Hematopoietic multipotent progenitor cell treated with erythropoietin and hydrocortisone succinate and interleukin-3 and kit ligand, for 17 days (in vitro differentiated cells): ENCODE measurements at places on chromosomes 2 and 18.
A peak's percentile ranks its signal among the peaks of the same experiment; 100 is the strongest.

DNA sequence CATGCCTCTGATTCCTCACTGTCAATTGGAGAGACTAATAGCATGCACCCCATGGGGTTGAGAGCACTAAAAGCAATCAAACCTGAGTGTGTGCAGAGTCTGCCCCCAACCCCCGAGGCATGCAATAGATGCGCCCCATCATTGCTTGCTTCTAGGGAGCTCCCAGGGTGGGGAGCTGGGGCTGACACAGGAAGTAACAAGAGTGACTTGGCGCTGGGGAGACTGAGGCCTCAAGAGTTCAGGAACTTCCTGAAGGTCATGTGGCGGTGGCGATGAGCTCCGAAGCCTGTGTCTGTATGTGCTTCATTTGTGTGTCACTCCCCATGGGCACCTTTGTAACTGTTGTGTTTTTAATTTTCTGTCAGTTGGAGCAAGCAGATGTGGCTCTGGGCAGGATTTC is 61.2 kb downstream of the CTIF start:
- no peak for DNase-seq

- DNase-seq, result no peak
Observed at GRCh38 chr2:229297247-229297646, 26.2 kb upstream of the PID1 start.

DNA sequence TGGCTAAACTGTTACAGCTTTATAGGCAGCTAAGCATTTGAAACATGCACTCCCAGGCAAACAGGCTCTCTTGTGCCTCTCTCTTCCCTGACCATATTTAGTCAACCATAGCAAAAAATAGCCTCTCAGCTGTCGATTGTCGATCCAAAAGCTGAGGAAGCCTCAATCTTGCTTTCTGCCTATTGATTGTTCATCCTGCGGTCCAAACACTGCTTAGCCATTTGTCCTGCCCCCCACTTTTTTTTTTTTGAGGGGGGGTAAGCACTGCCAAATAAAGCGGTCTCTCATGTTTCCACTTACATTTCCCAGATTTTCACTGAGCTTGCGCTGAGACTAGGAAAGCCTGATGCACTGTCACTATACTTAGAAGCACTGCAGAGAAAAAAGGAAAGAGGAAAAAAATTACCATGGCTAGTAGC is 90.8 kb downstream of the MIB1 start:
- DNase-seq, result no peak

DNA sequence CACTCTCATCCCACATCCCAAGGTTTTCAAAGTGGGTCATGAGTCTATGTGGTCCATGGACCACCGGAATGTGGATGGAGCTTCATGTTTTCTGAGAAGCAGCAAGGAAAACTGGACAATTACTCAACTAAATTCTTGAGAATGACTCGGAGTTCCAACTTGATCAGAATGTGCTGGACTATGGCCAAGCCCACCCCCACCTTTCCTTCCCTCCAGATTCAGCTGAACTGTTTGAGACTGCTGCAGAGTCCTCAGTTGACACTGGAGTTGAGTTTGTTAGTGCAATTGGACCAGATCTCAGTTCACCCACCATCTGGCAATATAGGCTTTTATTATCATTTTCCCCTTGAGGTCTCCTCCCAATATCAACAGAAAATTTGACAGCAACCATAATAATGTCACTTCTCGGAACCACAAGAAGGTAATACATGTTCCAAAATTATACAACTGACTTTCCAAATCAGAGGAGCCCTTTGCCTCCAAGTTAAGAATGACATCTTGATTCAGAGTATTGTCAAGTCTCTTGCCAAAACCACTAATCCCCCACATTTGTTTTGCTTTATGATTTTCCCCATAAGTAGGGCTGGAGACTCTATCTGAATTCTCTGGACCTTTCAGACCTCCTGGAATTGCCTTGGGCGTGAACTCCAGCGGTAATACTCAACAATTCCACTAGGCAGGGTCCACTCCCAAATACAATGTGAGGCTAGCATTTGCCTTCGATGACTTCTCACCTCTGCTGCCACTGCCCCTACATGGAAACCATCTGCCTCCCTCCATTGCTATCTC is 8.8 kb downstream of the COL4A4 start:
- DNase-seq, result no peak

GRCh38 chr18:57569133-57569532 is 17.4 kb downstream of the FECH start:
- DNase-seq, result no peak

- no peak for DNase-seq
Observed at GRCh38 chr2:179130560-179130959, 80.6 kb upstream of the CCDC141 start.

GRCh38 chr2:240642061-240642805 is 17.0 kb downstream of the GPR35 start:
- DNase-seq, result no peak

GRCh38 chr2:129797489-129798300 is 181.8 kb upstream of the RAB6C start:
- no peak for DNase-seq

- DNase-seq, result no peak
Observed at GRCh38 chr2:122856696-122857095, 1101.2 kb downstream of the TSN start.

DNA sequence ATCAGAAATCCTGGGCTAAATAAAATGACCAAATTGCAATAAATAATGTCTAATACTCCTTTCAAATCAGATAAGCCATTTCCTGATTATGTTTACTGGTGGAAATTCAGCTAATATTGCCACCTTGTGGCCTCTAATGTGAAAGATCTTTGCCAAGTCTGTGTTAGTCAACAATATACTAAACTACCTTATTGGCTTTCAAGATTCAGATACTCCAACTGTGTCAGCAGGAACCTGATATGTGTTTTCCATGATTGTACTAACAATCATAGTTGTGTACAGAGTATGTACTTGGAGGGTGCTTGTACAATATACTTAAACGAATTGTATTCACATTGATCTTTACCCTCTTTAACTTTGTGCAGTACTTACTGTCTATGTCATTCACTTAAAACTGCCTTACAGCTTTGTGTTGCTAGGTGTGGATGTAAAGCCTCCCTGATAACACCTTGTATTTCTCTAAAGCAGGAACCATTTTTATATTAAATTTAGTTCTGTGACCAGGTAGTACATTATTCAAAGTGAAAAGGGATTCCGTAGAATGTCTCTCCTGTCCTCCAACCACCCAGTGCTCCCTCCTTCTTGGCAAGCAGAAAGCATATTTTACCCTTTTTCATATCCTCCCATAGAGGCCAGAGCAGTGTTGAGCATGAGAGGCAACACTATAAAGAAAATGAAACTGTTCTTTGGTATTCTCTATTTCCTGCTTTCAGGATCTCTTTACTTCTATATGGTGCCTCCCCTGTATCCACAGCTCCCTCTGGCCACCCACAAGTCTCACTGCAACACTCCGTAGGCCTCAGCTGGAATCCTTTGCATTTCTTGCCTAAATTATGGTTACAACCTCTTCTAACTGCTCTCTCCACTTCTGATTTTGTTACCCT is 75.2 kb upstream of the C2orf15 start:
- peak; percentile 52 for DNase-seq

- DNase-seq, result no peak
Observed at GRCh38 chr2:24642351-24642750, 150.8 kb downstream of the PTRHD1 start.

- peak; percentile 72 for DNase-seq
Observed at GRCh38 chr2:28359222-28360057, 33.2 kb upstream of the FOSL2 start.

- no peak for DNase-seq
Observed at GRCh38 chr2:30230497-30231211, 680 bp upstream of the LBH start.

DNA sequence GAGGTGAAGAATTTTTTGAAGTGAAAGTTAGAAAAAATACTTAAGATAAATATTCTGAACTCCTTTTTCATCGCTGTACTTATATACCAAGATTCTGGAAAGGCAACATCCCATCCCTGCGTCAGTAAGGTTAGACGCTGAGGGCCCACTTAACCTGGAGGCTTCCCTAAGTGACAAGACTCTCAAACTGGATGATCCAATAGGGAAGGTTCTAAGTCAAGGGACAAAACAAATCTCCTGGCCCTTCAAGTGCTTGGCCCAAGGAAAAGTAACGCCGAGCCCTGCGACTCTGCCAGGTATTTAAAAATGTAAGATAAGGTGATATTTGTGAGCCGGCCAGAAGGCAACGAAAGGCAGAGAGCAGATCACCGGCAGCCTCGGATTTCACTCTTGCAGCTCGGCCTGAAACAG is 1.3 kb downstream of the STK39 start:
- DNase-seq, result no peak

DNA sequence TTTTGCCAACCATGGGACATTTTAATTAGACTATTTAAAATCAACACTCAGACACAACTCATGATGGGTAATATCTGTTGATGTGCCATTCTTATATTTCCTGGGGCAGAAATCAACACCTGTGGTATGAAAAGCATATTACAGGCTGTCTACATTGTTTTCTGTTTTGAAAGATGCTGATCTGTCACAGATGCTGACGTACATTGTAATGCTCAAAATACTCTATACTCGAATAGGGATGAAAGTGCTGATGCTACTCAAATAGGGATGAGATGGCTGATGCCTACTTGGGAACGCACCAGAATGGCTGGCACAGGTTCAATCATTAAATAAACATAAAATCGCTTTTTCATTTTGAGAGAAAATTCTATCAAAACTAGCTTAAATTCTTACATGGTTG is 41.2 kb downstream of the TMEFF2 start:
- no peak for DNase-seq

DNA sequence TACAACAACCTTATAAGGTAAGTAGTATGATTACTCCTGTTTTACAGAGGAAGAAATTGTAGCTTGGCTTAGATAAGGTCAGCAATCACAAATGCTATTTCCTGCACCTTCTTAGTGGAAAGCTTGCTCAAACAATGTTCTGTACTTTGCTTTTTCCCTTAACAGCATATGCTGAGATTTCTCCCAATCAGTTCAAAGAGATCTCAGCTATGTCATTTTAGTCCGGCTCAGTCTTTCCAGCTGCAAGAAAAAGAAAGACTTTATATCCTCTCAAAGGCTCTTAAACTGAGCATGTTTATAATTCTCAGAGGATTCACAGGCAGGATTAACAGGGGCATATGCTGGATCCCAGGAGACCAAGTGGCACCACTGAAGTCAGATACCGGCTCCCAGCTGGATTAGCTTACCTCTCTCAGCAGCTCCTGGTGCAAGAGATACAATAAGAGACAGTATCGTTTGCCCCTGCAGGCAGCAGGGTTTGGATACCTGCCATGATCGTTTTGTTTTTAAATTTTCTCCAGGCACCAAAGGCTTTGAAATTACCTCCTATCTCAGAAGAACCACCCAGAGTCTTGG is 29.5 kb downstream of the KIAA2012 start:
- no peak for DNase-seq

DNA sequence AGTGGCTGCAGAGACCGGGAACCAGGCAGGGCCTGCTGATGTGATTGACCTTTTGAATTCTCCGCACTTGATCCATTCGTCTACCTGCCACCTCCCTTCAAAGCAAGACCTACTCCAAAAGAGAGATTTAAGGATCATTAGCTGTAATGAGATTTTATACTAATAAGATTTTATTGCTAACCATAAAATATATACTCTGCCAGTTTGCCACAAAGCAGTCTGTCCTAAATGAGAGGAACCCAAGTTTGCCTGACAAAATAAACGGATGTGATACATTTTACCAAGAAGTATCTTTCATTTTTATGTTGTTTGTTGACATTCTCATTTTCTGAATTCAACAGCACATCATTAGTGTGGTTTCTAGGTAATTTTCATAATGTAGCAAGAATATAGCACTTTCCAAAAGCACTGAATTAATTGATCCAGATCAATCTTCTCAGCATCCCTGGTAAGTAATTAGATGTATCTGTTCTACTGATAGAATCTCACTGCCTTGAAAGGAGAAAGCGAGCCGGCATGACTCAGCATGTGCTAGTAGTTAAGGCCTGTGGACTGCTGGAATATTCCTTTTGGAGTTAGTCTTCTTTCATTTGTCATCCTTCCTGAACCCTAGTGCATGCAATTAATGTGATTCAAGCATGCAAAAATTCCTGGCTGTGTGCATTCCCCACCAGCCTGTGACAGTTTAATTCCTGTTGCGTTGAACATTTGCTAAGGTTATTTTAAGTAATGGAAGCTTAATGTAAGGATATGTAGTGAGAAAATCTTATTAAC is 128.5 kb downstream of the ARL6IP6 start:
- no peak for DNase-seq

DNA sequence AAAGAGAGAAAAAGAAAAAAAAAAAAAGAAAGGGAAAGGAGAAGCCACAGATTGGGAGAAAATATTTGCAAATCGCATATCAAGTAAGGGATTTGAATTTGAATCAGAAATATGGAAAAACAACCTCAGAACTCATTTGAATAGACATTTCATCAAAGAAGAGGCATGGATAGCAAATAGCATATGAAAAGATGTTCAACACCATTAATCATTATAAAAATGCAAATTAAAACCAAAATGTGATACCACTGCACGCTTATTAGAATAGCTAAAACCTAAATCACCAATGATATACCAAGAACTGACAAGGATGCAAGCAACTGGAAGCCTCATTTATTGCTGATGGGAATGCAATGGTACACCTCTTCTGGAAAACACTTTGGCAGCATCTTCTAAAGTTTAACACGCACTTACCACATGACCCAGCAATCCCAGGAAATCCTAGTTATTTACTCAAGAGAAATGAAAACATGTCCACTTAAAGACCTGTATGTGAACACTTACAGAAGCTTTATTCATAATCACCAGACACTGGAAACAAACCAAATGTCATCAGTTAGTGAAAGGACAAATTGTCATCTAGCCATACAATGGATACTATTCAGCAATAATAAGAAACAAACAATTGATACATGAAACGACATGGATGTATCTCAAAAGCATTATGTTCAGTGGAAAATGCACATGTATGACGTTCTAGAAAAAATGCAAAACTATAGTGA is 10.3 kb downstream of the DNER start:
- DNase-seq, result no peak

- DNase-seq, result no peak
Observed at GRCh38 chr2:136215449-136215848, 97.5 kb upstream of the CXCR4 start.

GRCh38 chr2:234823196-234823876 is 128.5 kb upstream of the SH3BP4 start:
- no peak for DNase-seq

- no peak for DNase-seq
Observed at GRCh38 chr2:202669841-202670240, 35.1 kb downstream of the FAM117B start.

DNA sequence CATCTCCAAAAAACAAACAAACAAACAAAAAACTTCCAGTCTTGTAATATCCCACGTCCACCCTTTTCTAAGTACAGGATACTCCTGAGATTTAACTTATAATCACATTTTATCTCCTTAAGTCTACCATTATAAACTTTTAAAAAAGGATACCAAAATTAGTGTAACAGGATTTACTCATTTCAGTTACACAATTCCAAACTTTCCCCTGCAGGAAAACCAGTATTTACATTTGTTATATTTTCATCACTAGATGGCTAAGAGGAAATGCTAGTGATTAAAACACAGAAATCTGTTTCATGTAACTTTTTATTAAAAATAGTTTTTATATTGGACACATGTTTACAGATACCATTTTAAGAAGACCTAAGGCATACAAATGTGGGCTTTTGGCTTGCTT is 27.5 kb downstream of the CFAP36 start:
- DNase-seq, result no peak

GRCh38 chr2:188993247-188993646 is 19.1 kb downstream of the COL3A1 start:
- DNase-seq, result no peak

GRCh38 chr18:43061816-43062215 is 53.7 kb downstream of the RIT2 start:
- no peak for DNase-seq
